ENCODE measurements at places on chromosomes 5 and 9. TPM values are rescaled to one million over a fixed set of nuclear protein-coding genes. Genes with fewer than 3 reads are reported as not detected.

Gene DOCK2
- polyA plus RNA-seq = 5.3 TPM

Gene CREB3
- polyA plus RNA-seq = 37.9 TPM

Gene ENTPD2
- polyA plus RNA-seq = 4.8 TPM

Gene ADAMTSL2
- 1.4 TPM for polyA plus RNA-seq

Gene MLLT3
- 6.5 TPM for polyA plus RNA-seq

Gene GABRA1
- 0.05 TPM for polyA plus RNA-seq

Gene CNTNAP3
- 2.8 TPM for polyA plus RNA-seq

Data from stomach (tissue), 19 donors.